ENCODE measurements at places on chromosomes 3 and 15. TPM values are rescaled to one million over a fixed set of nuclear protein-coding genes. Genes with fewer than 3 reads are reported as not detected.

The GREM1 gene
- total RNA-seq = 0.17 TPM

The TLR9 gene
- total RNA-seq = not detected

DNA sequence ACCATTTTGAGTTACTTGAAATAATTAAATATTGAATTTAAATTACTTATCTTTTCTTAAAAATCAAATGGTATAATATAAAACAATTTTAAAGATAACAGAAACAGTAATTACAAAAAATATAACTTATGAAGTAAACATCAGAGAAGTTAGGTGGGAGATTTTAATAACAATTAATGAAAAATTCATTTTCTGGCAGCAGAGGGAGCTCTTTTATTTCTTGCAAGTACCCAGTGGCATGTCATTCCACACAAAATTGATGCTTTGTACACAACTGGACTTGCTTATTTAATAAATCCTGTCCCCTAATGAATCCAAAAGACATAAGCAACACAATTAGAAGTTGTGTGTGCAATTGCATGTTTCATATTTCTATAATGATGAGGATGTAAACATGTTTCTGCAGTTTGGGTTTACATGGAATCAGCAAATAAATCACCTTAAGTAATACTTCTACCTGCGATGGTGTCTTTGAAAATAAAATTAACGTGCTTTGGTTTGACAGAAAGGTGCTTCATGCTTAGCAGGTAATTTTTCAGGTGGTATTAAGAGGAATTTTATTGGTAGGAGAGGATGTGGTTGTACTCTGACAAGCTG is 861.3 kb downstream of the ZPLD1 start:
- no peak for DNase-seq
- no peaks in the 10 kb centered on the region for H3K27me3 ChIP-seq

DNA sequence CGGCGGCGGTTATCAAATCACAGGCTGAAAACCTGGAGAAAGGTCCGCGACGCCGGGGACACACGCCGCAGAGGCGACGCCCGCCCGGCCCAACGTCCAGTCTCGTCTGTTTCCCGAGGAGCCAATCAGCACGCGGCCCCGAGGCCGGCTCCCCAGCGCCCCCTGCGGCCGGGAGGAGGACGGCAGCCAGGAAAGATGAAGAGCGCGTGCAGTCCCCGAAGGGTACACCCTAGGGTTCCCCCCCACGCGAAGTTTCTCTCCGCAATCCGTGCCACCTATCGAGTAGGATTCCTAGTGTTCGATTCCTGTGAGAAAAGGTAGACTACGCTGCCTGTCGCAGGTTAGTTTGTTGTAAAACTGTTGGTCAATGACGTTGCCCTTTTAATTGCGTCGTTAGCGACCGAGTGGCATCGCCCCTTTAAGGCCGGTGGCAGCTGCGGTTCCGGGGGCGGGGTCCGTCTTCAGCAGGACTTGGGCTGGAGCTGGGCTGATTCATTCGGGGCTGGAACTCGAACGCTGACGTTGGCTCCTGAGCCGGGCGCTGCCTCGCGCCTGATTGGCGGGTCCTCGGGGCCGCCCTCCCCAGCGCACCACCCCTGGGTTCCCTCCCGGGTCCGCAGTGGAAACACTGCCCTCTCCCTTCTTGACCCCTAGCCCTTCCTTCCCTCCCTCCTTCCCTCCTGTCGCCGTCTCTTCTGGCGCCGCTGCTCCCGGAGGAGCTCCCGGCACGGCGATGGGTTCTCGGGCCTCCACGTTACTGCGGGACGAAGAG is at the start of the genes CHP1 and EXD1:
Gene CHP1 (plus strand): TSS at position 619 of the 772 bp plus-strand sequence. CDS start 115 bp downstream, at position 734.
Gene EXD1 (minus strand): TSS at position 108 of the 772 bp plus-strand sequence. CDS start 4,182 bp downstream, outside the sequence.
- peak within 1 kb of the TSS; percentile 92 for H3K27ac ChIP-seq
- peak within 1 kb of the TSS; percentile 91 for H3K4me3 ChIP-seq
- DNase-seq = peak; percentile 84
- no peaks in the 10 kb centered on the region for H3K36me3 ChIP-seq
- no peaks in the 10 kb centered on the region for H3K27me3 ChIP-seq

GRCh38 chr3:10398341-10398740 is 77.4 kb upstream of the SEC13 start:
- no peak overlapping the region for H3K27ac ChIP-seq
- no peaks in the 10 kb centered on the region for H3K36me3 ChIP-seq
- no peak for DNase-seq

DNA sequence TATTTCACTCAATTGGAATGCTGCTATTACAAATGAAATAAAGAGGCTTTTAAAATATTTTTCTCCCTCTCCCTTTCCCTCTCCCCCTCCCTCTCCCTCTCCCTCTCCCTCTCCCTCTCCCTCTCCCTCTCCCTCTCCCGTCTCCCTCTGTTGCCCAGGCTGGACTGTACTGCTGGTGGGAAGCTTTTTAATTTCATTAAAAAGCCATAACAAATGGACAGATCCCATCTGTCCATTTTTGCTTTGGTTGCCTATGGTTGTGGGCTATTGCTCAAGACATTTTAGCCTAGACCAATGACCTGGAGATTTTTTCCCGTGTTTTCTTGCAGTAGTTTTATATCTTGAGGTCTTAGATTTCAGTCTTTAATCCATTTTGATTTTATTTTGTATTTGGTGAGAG is 107.2 kb upstream of the LRRC3B start:
- no peak for DNase-seq
- H3K27ac ChIP-seq = no peak overlapping the region
- peaks cover 14% of the 10 kb centered on the region for H3K4me1 ChIP-seq
- no peaks in the 10 kb centered on the region for H3K36me3 ChIP-seq
- no peak overlapping the region for H3K4me3 ChIP-seq
